A673 (cell line): ENCODE measurements at places on chromosomes 7 and 10. TPM values are rescaled to one million over a fixed set of nuclear protein-coding genes. Genes with fewer than 3 reads are reported as not detected.

DNA sequence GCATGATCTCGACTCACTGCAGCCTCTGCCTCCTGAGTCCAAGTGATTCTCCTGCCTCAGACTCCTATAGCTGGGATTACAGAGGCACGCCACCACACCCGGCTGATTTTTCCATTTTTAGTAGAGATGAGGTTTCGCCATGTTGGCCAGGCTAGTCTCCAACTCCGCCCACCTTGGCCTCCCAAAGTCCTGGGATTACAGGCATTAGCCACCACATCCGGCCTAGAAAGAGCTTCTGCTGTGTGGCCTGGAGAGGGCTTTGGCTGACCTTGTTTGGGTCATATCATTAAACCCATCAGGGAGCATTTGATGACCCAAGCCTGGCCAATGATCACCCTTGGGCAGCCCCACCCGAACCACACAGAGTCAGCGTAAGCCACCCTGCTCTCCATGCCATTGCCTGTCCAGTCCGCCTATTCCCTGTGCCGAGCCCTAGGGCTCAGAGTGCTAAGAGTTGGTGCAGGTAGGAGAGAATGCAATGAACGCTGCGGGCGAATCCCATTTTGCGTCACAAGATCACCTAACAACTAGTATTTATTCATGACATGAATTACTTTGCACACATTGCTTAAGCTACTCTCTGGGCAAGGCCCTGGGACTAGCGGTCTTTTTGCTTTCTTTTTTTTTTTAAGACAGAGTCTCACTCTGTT lies 22.3 kb upstream of the GDI2 start:
- no peak for DNase-seq
- H3K36me3 ChIP-seq = no peaks in the 10 kb centered on the region
- no peak overlapping the region for H3K27ac ChIP-seq
- H3K27me3 ChIP-seq = no peaks in the 10 kb centered on the region

SPDYE2 gene
- total RNA-seq = not detected in 2 replicates

HOXA1 gene
- total RNA-seq = not detected in 2 replicates

DNA sequence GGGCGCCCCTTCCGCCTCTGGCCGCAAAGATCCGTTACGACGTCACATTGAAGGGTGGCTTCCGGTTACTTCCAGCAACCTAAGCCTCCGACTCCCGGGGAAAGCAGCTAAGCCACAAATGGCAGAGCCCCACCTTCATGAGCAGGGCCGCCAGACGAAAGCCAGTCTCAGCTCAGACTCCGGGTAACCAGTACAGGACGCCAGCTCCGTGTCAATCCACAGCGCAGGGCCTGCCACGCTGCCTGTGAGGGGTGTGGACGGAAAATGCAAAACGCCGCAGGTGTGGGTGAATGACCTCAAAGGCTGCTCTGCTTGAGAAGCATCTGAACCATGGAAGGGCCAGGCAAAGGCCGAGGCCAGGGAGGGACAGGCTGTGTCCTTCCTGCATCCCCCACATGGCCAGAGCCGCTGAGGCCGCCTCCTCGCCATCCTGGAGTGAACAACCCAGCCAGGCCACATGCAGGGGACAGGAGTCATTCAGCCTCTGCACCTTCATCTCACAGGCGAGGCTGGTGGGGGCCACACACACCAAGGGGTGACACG lies 53.5 kb upstream of the PPP2R2D start:
- H3K36me3 ChIP-seq = no peaks in the 10 kb centered on the region
- H3K27me3 ChIP-seq = no peaks in the 10 kb centered on the region
- H3K4me1 ChIP-seq = no peaks in the 10 kb centered on the region
- no peak overlapping the region for H3K27ac ChIP-seq
- H3K4me3 ChIP-seq = no peak overlapping the region
- DNase-seq = no peak

GSDME gene
- total RNA-seq = 0.77 and 3.0 TPM in 2 replicates

GRCh38 chr10:6195846-6196245 lies 6.9 kb upstream of the PFKFB3 start:
- peaks cover 2% of the 10 kb centered on the region for H3K4me1 ChIP-seq
- H3K27me3 ChIP-seq = no peaks in the 10 kb centered on the region
- H3K4me3 ChIP-seq = no peak overlapping the region
- no peak for DNase-seq
- H3K36me3 ChIP-seq = no peaks in the 10 kb centered on the region
- no peak overlapping the region for H3K27ac ChIP-seq

GRCh38 chr10:100745882-100746783 lies 751 bp downstream of the PAX2 start:
- H3K4me3 ChIP-seq = peak overlapping the region; percentile 28
- no peaks in the 10 kb centered on the region for H3K36me3 ChIP-seq
- H3K4me1 ChIP-seq = peaks cover 26% of the 10 kb centered on the region
- no peak overlapping the region for H3K27ac ChIP-seq
- H3K27me3 ChIP-seq = peaks cover 100% of the 10 kb centered on the region
- no peak for DNase-seq

- DNase-seq = no peak
- no peaks in the 10 kb centered on the region for H3K4me1 ChIP-seq
- no peak overlapping the region for H3K27ac ChIP-seq
- H3K36me3 ChIP-seq = no peaks in the 10 kb centered on the region
Observed at GRCh38 chr7:116653204-116653603, 18.8 kb upstream of the MET start.

GRCh38 chr10:124993736-124994451 lies 52.0 kb downstream of the ZRANB1 start:
- peaks cover 72% of the 10 kb centered on the region for H3K36me3 ChIP-seq
- no peak for DNase-seq
- no peak overlapping the region for H3K27ac ChIP-seq
- H3K4me3 ChIP-seq = no peak overlapping the region
- H3K27me3 ChIP-seq = no peaks in the 10 kb centered on the region
- H3K4me1 ChIP-seq = no peaks in the 10 kb centered on the region
